ENCODE measurements at places on chromosomes 16 and 17. TPM values are rescaled to one million over a fixed set of nuclear protein-coding genes. Genes with fewer than 3 reads are reported as not detected.

TP53TG3D gene
- not detected for total RNA-seq

KRT40 gene
- total RNA-seq: not detected

HES7 gene
- 1.8 TPM for total RNA-seq

VPS35 gene
- total RNA-seq: 81.0 TPM

RND2 gene
- 0.07 TPM for total RNA-seq

RAD51D gene
- total RNA-seq: 34.9 TPM

MIEF2 gene
- total RNA-seq: 5.8 TPM

DPEP2 gene
- total RNA-seq: 2.6 TPM

Measured in activated T-helper 1 cell treated with anti-CD3 and anti-CD28 coated beads, Interleukin-12 subunit alpha, Interleukin-12 subunit beta, Interleukin-2, Interleukin-4 antibody, amounts not matched to agents 30 ng/mL and 10 ng/mL and 1 ng/mL, durations not matched to agents 14 hours and 24 hours and 36 hours (primary cell).